ENCODE measurements at places on chromosomes 1 and 21.
A peak's percentile ranks its signal among the peaks of the same experiment; 100 is the strongest.

DNA sequence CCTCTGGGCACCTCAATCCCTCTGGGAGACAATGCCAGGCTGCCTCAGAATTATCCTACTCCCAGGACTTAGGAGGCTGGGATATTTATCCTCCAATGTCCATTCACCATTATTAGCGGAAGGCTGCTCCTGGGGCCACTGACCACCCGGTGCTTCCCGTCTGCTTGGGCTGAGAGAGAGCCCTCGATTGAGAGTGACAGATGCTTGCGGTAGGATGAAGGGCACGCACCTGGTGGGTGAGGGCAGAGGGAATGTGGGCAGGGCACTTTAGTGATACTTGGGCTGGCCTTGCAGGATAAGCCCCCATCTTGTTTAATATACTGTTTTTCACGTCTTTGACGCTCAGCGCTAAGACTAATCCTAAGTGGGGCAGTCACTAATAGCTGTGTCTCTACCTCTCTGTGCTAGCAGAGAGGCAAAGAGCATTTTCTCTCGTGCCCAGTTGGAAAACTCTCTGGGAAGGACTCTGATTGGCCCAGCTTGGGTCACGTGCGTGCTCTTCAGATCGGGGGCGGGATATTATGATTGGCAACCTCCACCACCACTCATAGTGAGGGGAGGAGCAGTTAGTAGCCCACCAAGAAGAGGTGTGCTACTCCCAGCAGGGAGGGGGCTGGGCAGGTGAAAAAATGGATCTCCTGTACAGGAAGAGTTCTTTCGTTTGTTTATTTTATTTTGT lies 10.6 kb upstream of the PARS2 start:
- no peak for DNase-seq

- no peak for DNase-seq
These were observed 80.2 kb upstream of the GADD45A start for GRCh38 chr1:67604778-67605177.

DNA sequence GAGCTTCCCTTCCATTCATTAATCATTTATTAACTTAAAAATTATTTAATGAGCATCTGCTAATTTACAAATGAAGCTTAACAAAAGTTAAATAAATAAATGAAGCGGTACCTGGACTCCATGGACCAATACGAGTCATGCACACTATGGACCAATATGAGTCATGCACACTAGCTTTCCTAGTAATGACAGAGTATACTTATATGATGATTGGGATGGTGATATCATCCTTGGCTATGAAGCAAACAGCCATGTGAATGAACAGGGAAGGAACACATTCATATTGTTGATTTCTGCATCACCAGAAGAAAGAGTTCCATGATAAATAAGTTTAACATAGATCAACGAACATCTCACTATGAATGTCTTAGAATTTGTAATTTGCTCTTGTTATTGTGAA lies 109.9 kb downstream of the SPAG17 start:
- no peak for DNase-seq

GRCh38 chr1:93525431-93525830 lies 77.5 kb downstream of the FNBP1L start:
- no peak for DNase-seq

DNA sequence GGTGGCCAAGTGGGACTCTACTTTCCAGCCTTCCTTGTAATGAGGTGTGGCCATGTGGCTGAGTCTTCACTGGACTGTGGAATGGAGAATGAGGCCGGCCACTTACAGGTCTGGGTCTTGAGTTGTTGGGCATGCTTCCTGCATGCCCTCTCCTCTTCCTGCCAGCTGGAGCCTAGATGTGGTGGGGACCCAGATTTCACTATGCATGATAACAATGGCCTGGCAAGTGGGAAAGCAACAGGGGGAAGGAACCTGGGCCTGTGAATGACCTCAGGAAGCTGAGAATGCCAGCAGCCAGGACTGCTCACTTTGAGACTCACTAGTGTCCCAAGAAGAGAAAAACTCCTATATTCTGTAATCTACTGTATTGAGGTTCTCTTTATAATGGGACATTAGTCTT lies 8.5 kb upstream of the SLC26A9 start:
- DNase-seq = no peak

- no peak for DNase-seq
These were observed 58.3 kb upstream of the HAO2 start for GRCh38 chr1:119310301-119310700.

DNA sequence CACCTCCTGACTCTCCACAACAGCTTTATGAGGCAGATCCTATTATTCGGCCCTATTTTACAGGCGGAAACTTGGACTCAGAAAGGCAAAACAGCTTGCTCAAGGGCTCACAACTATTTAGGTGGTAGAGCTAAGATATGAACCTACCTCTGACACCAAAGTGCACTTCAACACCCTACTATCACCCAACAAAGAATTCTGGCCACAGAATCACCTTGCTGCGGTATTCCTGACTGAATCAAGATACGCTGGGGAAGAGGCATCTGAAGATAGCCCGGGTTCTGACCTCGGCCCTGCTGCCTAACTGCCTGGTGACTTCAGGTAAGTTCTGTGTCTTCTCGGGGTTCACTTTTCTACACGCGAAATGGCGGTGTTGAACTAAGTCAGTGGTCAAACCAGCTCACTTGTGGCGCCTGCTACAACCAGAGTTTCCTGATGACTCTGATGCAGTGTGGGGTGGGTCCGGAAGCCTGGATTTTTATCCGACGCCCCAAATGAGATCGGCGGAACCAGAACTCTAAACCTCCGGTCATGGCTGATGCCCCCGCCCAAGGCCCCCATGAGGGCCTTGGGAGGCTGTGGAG lies 608 bp downstream of the PEF1 start:
- no peak for DNase-seq

GRCh38 chr1:29625084-29625420 lies 388.7 kb downstream of the PTPRU start:
- DNase-seq = no peak

- DNase-seq = no peak
These were observed 81.5 kb upstream of the KCNJ15 start for GRCh38 chr21:38175306-38175705.

DNA sequence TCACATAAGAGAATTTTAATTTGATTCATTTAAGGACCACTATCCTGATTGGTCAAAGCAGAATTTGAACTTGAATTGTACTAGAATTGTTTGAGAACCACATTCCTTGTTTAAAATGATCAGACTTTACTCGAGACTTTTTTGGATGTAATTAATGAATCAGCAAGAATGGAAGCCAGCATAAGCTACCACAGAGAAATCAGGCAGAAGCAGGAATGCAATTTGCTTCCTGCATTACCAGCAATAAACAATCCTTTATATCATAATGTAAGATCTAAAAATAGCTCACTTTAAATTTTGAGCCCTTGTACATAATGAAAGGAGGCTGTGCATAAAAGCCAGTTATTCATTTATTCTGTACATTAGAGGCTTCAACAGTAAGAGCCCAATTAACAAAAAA lies 119.8 kb upstream of the BACE2 start:
- DNase-seq = no peak

GRCh38 chr1:1574721-1575537 lies at the start of gene SSU72:
Gene SSU72, minus strand, starts transcription at chr1:1574863. Its CDS starts 306 bp downstream, at chr1:1574557.
- peak; percentile 89 for DNase-seq

DNA sequence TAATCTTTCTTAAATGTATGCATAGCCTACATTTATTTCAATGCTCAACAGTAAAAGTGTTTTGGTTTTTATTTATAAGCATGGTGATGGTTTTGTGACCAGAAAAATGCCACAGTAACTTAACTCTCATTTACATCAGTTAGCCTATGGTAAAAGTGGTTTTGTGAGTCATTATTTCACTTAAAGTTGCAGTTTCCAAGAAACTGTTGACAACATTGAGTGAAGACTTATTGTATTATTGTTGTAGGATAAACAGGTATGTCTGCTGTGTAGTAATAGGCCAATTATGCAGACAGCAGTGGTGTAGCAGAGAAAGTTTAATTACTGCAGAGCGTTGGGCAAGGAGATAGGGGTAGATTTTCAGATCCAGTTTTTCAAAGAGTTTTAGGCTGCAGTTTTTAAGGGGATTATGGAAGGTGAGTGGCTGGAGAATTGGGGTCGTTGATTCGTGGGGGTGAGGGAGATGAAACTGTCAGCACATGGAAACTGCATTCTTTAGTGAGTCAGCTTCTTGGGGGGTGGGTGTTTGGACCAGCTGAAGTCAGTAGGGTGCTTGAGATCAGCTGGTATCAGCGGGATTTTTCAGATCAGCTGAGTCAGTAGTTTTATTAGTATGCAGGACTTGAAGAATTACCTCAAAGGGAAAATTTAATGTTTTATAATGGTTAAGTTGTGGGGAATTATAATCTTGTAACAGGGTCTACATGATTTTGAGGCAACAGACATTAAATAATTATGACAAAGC lies 168.7 kb upstream of the FMN2 start:
- no peak for DNase-seq

Measured in stimulated activated CD4-positive, alpha-beta T cell treated with anti-CD3 and anti-CD28 coated beads, Interleukin-4, amount 100 ng/mL, for 4 hours (primary cell).